NCI-H748 treated with DMSO at 0.1 percent for 48 hours (cell line): ENCODE measurements at places on chromosomes 1 and 21.

- no peak for DNase-seq
Measured at GRCh38 chr1:15628003-15628402, 10.7 kb downstream of the DDI2 start.

GRCh38 chr1:220274251-220274855 is 2.1 kb upstream of the RAB3GAP2 start:
- DNase-seq, result no peak

DNA sequence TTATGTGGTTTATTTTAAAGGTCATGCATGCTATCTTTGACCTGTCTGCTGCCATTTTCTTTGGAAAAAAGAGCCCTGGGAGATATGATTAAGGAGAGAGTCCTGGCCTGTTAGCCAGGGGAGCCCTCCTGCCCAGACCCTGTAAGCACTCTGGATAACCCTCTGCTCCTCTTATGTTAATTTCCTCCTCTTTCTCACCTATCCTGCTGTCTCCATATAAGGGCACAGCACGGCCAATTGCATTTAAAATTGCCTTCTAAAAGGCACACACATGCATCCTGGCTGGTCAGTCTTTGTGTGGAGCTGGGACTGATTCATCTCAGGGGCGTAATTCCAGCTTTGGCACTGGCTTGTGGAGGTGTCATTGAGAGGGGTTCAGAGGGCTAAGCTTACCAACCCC is 158.9 kb downstream of the ST6GALNAC5 start:
- DNase-seq, result no peak

DNA sequence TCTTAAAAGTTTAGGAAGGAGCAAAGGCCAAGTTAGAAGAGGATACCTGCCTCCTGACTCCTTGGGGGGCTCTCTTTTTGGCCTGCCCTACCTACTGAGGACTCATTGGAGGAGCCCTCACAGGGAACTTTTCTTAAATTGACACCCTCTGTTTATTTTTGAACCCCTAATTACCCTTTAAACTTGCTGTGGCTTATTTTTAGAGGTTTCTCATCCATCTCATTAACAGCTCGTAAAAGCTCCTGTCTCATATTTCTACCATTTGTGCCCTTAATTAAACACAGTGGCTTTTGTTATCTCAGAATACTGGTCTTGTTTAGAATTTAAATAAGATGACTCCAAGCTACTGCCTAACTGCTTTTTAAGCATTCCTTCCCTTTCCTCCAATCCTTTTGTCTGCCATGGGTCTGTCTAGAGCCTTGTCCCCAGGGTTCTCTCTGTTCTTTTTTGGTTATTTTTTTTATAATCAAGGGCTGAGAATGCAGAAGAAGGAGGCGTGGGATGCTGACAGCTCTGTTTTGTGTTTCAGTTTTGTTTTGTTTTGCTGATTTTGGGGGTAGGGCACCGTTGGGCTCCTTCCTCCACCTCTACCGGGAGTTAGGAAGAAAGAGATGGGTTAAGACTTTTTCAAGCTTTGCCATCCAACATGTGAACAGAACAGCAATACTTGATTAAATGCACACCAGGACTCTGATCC is 78.0 kb downstream of the SYT6 start:
- DNase-seq, result no peak

DNA sequence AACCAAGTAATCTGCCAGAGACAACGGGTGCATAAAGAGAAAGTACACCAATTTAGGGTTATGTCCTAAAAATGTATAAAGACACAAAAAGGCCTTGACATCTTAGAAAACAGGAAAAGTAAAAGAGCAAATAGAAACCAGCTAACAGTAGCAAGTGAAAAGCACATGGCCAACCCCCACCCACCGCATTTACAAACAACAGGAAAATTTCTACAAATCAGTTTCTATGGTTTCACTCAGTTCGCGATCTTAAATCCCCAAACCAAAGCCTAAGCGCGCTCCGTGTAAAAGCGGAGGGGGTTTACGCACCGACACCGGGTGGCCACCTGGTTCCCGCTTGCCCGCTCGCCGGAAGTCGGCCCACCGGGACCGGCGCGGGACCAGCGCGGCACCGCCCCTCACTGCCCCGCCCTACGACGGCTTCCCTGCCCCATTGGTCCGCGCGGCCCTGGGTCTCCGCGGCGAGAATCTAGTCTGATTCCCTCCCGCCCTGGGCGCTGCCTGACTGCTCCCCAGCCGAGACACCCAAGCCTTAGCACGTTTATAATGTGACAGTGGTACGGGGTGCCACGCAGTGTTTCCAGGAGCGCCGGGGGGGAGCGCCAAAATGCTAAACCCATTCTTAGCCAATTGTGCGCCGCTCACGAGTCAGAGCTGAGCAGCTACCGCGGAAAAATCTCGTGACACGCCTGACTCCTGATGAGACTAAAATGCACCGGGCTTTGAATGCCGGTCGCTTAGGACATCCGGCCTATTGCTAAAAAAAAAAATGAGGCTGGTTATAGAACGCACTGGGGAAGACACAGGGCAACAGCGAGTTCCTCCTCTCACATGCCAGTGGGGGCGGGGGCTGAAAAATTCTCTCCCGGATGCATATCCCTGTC is at the start of gene GART:
Gene GART (minus strand): TSS at position 362 of the 884 bp plus-strand sequence. CDS start 2,802 bp downstream, outside the sequence.
- DNase-seq, result peak; percentile 36

- no peak for DNase-seq
Measured at GRCh38 chr1:226632169-226632879, 83.8 kb downstream of the STUM start.

- no peak for DNase-seq
Measured at GRCh38 chr1:236507022-236507700, 16.6 kb upstream of the LGALS8 start.

DNA sequence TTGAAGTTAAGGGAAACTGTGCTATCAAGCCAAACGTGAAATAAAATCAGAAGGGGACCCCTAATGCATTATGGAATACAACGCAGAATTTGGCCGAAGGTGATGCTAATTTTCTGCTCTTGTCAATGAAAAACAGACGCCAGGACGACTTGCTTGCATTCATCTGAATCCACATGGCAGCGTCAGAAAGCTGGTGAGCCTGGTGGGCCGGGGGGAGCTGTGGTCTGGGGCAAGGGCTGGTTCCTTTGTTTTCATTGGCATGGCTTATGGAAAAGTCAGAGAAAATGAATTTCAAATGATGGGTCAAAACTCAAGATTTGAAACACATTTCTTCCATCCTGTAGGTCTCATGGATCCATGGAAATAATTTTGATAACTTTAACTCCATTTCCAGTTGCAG is 86.4 kb upstream of the RUNX1 start:
- no peak for DNase-seq

GRCh38 chr1:193846411-193846810 is 660.0 kb upstream of the B3GALT2 start:
- DNase-seq, result no peak

DNA sequence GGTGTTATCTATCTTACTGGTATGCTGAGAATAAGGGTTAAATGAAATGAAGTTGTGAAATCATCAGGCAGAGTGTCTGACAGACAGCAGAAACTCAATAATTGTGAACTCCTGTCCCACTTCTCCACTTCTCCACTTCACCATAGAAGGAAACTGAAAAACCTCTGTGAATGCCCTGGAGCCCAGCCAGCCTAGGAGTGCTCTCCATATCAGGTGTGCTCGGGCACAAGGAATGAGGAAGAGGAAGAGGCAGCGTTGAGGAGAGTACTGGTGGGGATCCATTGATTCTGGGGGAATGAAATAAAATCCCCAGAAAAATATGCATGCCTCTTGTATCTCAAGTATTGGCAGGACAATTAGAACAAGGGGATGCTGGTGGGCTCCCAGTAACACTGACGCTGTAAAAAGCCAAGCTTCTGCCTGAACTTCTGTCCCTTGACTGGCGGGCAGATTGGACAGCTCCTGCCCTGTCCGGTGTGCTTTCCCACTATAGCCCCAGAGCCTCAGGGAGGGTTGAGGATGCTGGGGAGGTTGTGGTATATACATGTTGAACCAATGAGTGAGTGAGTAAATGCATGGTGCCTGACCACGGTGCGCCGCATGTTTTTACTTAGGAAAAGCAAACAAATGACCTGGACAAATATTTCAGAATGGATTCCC is 47.7 kb downstream of the NMNAT2 start:
- no peak for DNase-seq

DNA sequence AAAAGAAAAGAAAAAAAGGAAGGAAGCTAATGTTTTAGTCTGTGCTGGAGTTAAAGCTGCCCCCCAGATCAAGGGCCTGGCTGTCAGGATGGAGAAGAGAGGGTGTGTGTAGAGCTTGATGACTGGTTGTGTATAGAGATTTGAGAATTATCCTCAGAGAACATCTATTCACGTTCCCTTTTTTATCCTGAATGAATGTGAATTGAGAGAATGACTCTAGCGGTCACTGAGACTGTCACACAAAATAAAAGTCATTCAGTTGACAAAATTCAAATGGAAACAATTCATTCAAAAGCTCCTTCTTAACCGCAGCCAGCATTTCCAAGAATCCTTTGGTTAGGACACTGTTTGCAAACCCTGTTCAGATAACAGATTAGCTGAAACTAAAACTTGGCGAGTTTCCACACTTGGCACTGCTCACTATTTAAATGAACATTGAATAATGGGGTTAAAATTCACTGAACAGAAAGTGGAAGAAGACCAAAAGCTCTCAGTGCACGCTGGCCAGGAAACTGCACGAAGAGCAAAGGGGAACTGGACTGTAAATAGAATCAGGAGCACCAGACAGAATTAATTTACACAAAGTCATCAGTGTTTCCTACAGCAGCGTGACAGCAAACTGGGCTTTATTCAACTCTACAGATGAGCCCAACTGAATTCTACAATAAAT is 13.6 kb upstream of the FAM89A start:
- no peak for DNase-seq

DNA sequence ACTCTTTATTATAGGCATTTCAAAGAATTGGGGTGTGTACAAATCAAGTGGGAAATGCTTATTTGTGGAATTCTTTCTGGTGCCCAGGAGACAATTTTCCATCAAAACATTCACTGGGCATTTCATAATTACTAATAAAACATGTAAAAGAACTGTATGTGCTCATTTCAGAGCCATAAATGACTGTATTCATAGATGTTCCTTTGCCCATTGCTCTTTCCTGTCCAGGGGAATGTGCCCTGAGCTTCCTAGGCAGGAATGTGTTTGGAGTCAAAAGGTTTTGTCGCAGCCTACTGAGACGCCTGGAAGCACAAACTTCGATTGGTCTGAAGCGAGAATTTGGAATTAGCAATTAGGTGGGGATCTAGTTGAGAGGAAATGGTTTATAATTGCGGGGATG is 43.7 kb upstream of the EXOSC10 start:
- DNase-seq, result no peak

GRCh38 chr1:234149217-234149616 is 224.0 kb upstream of the COA6 start:
- no peak for DNase-seq

GRCh38 chr1:241470908-241471590 is 48.5 kb downstream of the FH start:
- DNase-seq, result no peak

GRCh38 chr1:16155537-16156410 is at the start of gene EPHA2:
EPHA2 (minus strand) TSS chr1:16156069; CDS start chr1:16155932, 137 bp downstream.
- no peak for DNase-seq

DNA sequence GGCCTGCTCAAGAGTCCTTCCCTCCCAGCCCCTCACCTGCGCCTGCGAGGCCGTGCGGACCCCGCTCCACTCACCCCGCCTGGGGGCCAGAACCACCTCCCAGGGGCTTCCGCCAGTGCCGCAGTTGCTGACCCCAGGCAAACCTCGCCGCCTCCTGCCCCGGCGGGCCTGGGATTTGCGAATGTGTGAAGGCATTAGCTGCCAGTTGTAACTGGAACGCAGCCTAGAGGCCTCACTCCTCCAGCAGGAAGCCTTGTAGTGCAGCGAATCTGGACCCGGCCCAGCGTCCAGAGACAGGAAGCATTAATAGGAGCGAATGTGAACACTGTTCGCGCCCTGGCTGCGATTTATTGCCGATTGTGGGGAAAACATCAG is 140.9 kb upstream of the ARHGEF16 start:
- no peak for DNase-seq

GRCh38 chr1:199549421-199549820 is 478.1 kb upstream of the NR5A2 start:
- no peak for DNase-seq

- DNase-seq, result no peak
Measured at GRCh38 chr1:25523542-25523941, 19.9 kb upstream of the LDLRAP1 start.

GRCh38 chr1:15993666-15994065 is 10.4 kb upstream of the SRARP start:
- no peak for DNase-seq

DNA sequence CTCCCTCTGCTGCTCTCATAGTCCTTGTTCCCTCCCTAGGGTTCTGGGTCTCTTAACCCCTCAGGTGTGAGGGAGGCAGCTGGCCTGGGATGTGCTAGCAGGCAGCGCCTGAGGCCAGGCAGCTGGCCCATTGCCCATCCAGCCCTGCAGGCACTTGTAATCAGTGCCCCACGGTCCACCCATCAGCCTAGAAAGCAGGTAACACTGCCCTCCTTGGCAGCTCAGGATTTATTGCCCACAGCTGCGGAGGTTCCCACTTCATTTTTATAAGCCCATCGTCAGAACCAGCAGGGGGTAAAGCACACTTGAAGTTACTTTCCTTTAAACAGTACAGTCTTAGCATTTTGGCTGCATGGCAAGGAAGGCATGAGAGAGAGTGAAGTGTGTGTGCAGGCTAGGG is 70.6 kb downstream of the TMEM53 start:
- peak; percentile 61 for DNase-seq

DNA sequence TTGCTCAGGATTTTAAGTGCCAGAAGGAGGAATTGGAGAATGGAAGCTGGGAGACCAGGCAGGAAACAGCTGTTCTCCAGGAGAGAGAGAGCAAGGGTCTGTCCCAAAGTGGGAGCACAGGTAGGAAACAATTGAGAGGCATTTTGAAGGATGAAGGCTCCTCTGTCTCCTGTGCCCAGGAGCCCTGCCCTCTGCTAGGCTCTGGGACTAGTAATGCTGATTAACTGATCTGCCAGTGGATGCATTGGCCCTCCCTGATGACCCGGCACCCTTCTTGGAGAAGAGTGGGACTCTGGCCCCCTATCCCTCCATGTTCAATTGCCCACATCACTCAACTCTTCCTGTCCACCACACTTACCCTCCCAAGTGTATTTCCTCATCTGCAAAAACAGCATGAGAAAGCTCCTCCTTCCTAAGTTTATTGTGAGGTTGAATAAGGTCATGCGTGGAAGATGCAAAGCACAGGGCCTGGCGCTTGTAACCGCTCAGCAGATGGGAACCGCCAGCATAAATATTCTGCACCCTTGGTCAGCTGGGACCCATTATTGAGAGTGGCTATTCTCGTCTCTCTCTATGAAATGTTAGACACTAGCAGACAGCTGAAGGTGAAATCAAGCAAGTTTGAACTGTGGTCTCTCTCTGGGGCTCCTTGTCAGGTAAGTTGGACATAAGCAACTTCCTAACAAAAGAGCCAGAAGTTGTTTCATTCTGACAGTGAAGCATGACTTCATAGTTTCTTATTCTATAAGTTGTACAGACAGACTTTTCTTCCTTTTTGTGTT is 63.0 kb upstream of the ANGPTL1 start:
- DNase-seq, result no peak
